Stimulated activated CD4-positive, alpha-beta T cell treated with anti-CD3 and anti-CD28 coated beads, Interleukin-12 subunit alpha, Interleukin-12 subunit beta, amount 100 ng/mL, for 24 hours (primary cell): ENCODE measurements at places on chromosomes 13 and 19.

- no peak for DNase-seq
Observed at GRCh38 chr19:2195914-2196313, 32.2 kb downstream of the DOT1L start.

DNA sequence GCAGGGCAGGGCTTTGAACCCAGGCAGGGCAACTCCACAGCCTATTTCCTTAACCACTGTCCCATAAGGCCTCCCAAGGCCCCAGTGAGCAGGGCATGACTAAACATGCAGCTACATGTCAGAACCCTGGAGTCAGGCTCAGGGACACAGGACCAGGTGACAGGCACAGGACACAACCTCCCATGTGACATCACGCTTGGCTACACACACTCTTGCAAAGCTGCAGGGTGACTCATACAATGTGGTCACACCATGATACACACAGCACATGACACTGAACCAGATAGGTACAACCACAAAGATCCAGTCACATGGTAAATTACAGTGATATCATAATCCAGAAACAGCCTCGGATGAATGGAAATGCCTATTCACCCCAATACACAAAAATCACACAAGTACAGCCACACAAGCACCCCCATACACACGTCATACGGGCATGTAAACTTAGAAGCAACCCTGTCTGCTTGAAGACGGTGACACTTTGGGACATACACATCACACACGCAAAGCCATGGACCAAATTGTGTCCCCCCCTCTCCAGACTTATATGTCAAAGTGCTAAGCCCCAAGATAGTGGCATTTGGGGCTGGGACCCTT, 14.5 kb downstream of the KLK4 start:
- DNase-seq: no peak

GRCh38 chr13:69948016-69948415, 159.6 kb upstream of the ATXN8OS start:
- no peak for DNase-seq

- no peak for DNase-seq
Observed at GRCh38 chr13:51283371-51283770, 56.1 kb upstream of the SERPINE3 start.

DNA sequence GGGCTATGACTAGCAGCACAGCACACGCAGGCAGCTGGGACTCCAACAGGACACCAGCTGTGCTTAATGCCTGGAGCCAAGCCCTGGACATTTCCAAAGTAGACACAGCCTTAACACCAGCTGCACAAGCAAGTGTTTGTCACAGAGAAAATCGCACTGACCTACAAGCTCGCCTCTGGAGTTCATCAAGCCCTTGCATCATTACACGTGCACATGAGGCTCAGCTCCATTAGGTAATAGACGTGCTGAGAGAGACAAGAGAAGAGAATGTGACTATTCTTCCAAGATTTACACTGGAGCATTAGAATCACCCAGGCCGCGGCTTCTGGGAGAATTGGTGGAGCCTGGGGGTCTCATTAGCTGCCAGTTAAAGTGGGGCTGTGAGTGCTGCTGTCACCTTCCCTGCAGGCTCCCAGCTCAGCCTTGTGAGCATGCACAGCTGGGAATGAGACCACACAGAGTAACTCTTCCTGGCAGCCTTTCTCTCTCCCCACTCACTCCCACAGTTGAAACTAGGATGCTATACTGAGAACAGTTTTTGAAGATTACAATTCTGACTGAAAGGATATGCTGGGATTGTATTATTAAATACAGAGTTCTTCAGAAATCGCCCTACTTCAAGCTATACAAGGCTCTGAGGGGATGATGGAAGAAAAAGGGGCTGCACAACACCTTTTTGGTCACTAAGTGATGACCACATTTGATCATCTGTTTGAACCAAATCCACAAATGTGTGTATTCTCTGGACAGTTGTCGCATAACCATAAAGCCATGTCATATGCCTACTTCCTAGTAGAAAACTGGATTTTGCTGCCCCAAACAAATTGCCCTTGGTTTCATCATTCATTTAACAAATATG, 10.5 kb downstream of the STOML3 start:
- DNase-seq: no peak

DNA sequence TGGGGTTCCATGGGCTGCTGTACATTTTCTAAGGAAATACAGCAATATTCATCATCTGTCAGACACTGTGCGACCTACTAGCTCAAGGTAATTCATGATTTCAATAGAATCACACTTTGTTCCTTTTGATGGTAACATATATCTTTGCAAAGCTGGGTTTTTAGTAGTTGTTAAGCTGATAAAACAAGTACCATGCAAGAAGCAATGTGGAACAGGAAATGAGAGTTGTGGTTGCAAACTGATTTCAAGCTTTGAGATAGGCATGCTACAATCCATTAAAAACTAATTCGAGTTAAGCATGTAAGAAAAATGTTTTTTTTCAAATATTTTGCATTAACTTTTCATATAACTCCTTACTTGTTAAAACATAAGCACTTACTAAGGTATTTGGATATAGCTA, 6.8 kb upstream of the MBNL2 start:
- DNase-seq: no peak

DNA sequence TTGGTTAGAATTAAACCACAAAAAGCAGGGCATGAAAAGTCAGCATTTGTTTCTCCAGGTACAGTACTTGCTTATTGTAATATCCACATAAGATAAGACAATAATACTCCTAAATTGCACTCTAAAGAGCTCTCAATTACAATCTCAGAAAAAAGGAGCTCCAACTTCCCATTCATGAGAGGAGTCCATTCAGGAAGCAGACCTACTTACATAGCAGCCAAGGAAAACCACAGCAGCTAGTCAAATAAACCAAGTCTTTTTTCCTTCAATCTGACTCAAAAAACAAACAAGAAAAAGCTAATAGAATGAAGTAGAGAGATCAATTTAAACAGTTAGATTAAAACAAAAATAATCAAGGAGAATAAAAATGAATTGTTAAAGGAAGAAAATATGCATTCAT, 885.2 kb upstream of the SLITRK6 start:
- no peak for DNase-seq

GRCh38 chr13:37816276-37816675, 53.3 kb downstream of the TRPC4 start:
- DNase-seq: no peak

- DNase-seq: no peak
Observed at GRCh38 chr19:58555920-58556621, 1.2 kb upstream of the CHMP2A start.

- DNase-seq: no peak
Observed at GRCh38 chr13:45068036-45069001, 52.0 kb upstream of the GTF2F2 start.

DNA sequence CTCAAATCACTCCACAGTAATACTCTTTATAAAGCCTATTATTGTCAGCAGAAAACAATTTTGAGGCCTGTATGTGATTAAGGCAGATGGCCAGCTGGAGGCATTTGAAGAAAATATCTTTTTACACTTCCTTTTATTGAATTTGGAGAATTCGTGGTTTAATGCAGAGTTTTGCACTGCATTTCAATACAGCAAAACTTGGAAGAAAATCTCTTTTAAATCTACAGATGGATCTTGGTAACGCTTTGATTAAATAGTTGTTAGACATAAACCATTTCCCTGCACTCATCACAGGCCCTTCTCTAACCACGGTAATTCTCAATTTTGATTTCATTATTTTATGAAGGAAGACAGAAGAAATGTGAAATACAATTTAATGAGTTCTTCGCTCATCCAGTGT, 185.7 kb downstream of the RFC3 start:
- no peak for DNase-seq

DNA sequence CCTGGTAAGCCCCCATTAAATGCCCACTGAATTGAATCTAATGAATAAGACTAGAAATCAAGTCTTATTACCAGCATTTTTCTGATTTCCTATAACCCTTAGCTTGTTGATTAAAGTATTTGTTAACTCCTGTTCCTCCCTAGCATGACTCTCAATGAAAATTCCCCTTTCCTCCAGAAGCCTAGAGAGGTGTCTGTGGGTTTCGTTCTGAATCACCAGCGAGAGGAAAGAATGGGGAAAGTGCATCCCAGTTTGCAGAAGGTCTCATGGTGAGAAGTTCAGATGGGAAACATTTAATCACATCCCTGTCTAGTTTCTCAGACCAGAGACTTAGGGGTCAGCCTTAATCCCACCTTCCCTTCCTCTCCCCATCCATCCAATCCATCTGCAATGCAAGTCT, 26.9 kb downstream of the POU2F2 start:
- no peak for DNase-seq

- no peak for DNase-seq
Observed at GRCh38 chr13:110484290-110485048, 77.1 kb downstream of the RAB20 start.

- DNase-seq: no peak
Observed at GRCh38 chr13:30870916-30871587, 35.0 kb upstream of the MEDAG start.

DNA sequence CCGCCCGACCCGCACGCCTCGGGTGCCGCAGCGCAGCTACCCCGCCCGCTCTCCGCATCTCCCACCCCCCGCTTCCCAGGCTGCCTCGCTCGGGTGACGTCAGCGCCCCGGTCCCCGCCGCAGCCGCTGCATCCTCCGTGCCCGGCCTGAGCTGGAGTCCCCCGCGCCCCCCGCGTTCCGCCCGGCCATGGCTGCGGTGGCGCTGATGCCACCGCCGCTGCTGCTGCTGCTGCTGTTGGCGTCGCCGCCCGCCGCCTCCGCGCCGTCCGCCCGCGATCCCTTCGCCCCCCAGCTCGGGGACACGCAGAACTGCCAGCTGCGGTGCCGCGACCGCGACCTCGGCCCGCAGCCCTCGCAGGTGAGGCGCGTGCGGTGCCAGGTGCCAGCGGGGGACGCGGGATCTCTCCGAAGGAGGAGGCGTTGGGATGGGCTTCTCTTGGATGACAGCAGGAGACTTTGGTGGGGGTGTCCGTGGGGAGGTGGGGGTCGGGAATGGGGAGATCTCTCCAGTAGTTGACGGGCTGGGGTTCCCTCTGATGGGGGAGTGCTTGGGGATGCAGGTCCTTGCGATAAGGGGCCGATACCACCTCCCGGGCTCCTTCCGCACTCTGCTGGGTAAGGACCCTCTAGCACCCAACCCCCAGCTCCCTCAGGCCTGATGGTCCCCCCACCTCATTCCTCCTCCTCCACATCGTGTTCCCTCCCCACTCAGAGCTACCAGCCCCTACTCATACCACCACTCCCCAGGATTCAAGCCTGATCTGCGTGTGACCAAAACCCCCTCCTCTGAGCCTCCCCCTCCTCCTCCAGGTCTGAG, at the start of gene TMEM59L:
Gene TMEM59L (plus strand): TSS at position 99 of the 817 bp plus-strand sequence. CDS start 89 bp downstream, at position 188.
- DNase-seq: no peak

- no peak for DNase-seq
Observed at GRCh38 chr13:113159701-113160100, 1.3 kb downstream of the PROZ start.

DNA sequence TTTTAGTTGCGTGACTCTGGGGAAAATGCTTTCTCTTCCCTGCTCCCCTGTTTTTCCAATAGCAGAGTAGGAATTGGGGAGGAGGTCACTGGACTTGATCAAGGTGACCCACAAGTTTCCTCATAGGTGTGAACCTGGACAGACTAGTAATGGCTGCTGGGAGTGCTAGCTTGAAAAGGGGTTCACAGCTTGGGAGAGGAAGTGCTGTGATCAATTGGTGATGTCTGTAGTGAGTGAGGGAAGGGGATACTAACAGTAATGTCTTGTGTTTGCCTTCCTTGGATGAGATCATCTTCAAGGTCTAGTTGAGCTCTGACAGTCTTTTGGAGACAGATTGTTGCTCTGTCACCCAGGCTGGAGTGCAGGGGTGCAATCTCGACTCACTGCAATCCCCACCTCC, 1.7 kb downstream of the BCL2L12 start:
- DNase-seq: no peak

DNA sequence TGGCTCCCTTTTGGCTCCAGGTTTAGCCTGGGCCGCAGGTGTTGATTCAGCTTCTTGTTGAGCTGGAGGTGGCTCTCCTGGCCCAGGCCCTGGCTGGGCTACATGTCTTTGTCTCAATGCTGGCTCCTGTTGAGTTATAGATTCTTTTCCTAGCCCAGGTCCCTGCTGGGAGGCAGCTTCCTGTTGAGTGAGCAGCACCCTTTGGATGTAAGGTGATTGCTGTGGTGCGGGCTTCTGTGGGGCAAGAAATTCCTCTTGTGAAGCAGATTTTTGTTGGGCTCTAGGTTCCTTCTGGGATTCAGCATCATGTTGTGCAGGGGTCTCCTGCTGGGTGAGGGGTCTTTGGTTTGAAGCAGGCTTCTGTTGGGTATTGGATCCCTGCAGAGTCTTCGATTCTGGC, 545 bp downstream of the LIPE start:
- no peak for DNase-seq

DNA sequence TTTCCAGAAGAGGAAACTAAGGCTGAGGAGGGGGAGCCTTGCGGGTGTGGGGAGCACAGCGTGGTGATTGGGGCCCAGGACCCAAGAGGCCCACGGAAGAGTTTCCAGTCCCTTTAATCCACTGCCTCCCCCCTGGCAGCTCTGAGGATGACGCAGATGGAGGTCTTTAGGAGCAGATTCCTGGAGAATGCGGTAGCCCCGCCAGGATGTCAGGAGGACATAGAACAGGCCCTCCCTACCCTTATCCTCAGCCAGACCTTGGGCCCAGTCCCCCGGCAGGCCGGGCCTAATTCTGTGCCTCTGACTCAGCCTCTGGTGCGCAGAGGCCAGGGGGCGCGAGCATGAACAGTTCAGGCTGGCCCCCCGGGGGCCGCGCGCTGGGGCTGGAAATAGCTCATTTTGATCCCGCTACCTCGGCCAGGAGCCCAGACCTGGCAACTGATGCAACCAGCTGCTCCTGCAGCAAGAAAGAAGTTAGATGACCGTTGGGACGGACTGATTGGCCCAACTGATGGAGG, 461 bp upstream of the HSPB6 start:
- DNase-seq: no peak

- no peak for DNase-seq
Observed at GRCh38 chr19:45906221-45906620, 3.8 kb upstream of the MYPOP start.

DNA sequence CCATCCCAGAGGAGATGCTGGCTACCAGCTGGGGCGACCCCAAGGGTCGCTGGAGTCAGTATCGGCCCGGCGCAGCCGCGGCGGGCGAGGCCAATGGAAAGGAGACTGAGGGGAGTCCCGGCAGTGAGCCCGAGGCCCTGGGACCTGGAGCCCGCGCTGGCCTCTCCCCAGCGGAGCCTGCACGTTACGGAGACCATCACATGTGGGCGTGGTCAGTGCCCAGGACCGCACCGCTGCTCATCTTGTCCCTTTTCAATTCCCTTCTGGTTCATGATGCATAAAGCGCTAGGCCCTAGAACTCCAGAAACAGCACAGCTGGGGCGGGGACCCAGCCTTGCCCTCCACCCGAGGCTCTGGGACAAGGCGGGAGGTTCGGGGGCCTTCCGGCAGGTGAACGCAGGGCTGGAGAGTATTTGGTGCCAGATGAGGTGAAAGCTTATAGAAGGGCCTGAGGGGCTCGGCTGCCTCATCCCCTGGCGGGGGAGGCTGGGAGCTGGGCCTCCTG, 8.0 kb downstream of the C19orf25 start:
- no peak for DNase-seq

GRCh38 chr13:93368296-93368695, 141.7 kb downstream of the GPC6 start:
- DNase-seq: no peak

DNA sequence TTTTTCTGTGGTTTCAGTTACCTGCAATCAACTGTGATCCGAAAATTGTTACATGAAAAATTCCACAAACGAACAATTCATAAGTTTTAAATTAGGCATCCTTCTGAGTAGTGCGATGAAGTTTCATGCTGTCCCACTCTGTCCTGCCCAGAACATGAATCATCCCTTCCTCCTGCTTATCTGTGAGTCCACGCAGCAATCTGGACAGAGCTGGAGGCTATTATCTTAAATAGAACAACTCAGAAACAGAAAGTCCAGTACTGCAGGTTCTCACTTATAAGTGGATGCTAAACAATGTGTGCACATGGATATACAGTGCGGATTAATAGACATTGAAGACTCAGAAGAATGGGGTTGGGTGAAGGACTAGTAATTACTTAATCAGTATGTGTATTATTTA, 583.7 kb upstream of the SPRY2 start:
- no peak for DNase-seq
